ENCODE measurements at places on chromosomes 11 and 22.

DNA sequence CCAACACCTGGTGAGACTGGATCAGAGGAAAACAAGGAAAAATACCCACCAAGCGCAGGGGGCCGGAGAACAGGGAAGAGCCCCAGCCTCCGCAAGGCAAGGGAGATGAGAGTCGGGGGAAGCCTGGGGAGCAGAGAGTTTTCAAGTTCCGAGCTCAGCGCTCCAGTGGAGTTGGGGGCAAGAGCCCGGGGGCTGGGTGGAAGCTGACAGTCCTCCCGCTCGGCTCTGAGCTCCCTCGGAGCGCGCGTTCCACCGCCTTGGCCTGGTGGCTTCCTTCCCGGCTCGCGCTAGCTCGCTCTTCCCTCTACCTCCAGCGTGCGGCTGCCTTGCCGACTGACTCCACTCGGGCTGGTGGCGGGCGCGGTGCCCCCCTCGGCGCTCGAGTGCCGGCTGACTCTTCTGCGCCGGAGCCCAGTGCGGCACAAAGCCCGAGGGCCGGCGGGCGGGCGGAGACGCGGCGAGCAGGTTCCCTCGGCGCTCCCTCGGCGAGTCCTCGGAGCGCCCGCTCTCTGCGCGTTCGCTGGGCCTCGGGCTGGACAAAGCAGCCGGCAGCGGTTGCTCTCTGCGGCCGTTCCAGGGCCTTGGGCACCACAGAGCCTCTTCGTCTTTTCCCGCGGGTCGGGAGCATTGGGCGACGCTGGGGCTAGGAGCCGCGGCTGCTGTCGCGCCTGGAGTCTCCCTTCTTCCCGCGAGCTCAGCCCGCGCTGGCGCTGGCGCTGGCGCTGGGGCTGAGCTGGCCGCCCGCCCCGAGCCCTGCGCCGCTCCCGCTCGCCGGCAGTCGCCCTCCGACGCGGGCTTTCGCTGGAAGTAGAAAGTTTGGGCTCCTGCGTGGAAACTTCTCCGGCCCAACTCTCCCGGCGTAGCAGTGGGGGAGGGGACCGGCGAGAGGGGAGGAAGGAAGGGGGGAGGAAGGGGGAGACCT is 1.0 kb downstream of the PAX6 start:
- no peak for DNase-seq

GRCh38 chr11:112211536-112211935 is 14.7 kb upstream of the PTS start:
- DNase-seq = peak; percentile 15

DNA sequence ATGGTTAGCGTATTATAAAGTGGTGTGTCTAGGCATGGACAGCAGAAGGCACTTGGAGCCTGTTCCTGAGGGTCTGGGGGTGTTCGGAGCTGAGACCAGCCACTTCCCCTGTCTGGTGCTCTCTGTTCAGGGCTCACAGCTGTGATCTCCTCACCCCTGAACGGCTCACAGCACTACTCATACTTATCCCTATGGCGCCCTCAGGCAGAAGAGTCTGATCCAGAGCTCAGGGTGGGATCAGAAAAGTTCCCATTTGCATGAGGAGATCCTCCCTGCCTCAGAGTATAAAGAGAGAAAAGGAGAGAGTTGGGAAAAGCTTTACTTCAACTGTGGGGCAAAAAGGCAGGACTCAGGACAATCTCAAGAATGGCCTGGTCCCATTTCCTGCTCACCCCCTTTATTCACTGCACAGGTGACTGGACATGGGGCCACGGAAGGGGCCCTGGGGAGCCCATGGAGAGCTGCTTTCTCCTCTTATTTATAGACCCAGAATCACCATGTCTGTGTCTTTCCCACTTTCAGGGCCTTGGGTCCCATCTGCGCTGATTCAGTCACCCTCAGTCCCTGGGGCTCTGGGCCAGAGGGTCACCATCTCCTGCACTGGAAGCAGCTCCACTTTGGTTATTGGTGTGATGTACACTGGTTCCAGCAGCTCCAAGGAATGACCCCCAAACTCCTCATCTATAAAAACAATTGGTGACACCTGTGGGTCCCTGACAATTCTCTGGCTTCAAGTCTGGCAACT is 97.0 kb upstream of the TOP3B start:
- DNase-seq = no peak

GRCh38 chr11:1116666-1117390 is 40.9 kb upstream of the MUC5AC start:
- DNase-seq = no peak

DNA sequence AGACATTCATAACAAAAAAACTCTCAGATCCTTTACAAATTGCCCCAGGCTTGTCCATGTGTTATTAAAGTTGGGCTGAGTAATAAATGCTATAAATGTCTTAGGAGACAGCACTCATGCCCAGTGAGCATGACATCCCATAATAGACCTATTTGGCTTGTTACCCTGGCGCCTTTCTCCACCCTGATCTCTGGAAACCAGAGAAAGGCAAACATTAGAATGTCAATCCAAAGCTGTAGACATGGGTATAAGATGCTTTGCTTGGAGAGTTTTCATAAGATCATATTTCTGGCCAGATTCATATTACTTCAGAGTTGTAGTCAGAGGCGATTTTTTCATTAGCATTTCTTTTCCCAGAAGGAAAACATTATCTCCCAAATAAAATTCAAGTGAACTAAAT is 161.3 kb upstream of the UBASH3B start:
- DNase-seq = no peak

DNA sequence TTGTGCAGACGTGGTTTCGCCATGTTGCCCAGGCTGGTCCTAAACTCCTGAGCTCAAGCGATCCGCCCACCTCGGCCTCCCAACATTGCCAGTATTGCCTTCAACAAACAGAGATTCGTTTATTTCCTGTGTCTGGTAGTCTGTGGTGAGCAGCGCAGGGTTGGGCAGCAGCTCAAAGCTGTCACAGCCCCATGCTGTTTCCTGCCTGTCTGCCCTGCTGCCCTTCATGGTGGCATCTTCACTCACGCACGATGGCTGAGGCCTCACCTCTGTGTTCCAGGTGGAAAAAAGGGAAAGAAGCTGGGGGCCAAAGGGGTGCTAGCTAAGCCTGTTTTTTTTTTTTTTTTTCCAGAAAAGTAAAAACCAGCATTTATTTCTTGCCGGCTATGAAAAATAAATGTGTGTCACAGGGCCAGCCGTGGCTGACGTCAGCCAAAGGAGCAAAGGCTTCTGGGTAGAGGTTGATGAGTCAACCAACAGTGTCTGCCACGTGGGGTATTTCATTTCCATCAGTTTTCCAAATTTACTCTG is 28.8 kb downstream of the TBC1D22A start:
- DNase-seq = peak; percentile 78

GRCh38 chr11:36490026-36490806 is 19.9 kb downstream of the TRAF6 start:
- no peak for DNase-seq

DNA sequence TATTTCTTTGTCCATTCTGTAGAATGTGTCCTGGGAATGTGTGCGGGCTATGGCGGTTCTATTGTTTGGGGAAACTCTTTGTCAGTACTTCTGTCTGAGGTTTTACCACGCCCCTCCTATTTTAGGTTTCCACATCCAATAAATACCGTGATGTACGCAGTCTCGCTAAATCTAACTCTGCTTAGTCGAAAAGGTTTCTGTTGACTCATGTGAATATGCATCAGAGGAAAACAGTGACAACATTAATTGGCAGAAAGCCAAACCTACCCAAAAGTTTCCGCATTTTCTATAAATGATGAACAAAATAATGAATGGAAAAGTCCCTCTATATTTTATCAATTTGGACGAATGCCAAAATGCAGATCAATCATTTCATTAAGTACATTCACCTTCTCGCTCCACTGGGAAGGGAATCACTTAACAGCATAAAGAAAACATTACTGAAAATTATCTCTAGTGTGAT is 143.4 kb downstream of the MAML2 start:
- peak; percentile 50 for DNase-seq

GRCh38 chr11:61919705-61920631 is 2.6 kb upstream of the RAB3IL1 start:
- DNase-seq = no peak

GRCh38 chr11:119382101-119382500 is 611 bp upstream of the USP2 start:
- no peak for DNase-seq

GRCh38 chr11:19162951-19163505 is 38.8 kb downstream of the CSRP3 start:
- DNase-seq = no peak

DNA sequence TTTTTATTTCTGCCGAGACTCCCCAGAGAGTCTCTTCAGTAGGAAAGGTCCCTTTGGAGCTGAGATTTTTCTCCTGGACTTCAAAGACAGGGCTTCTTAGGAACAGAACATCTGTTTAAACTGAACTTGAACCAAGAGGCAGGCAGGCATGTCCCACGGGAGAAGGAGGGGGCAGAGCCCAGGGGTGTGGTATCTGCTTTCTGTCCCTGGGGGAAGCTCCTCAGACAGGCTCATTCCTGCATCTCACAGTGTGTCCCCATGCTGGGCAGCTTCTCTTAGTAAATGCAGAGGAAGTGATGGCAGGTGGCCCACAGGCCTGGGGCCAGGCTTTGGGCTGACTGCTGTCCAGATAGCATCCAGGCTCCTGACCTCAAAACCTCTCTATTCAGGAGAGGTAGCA is 47.3 kb downstream of the TSPAN18 start:
- no peak for DNase-seq

- DNase-seq = no peak
These were observed 12.8 kb downstream of the WT1 start for GRCh38 chr11:32422545-32422944.

DNA sequence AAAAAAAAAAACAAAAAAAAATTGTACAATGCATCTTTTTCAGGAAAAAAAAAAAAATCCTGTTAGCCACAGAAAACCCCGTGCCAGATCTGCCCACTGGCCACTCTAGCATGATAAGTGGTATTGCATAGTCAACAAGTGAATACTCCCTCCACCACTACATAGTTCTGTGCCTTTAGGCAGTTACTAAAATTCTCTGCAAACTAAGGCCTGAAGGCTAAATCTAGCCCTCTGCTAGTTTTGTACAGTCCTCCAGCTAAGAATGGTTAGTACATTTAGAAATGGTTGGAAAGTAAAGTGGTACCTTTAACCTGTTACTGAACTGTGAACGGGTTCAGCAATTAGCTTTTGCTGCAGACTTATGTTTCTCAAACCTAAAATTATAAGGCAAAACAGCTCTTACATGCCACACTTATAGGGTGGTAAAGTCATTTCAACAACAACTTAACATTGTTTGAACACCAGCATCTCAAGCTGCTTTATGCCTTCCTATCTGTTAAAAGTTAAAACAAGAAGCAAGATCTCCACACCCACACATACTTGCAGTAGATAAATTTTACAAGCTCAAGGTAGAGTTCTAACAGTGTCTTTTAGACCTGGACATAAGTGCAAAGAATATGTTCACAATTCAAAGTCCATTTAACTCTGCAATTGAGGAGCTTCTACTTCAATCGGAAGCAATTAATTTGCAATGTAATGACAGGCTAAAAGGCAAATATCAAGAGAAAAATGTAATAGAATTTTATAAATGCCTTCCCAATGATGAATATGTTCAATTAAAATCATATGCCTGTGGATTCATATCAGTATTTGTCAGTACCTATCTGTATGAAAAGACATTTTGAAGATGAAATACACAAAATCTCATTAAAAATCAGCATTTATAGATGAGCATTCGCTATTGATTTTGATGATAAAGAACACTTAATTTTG is 7.3 kb downstream of the C11orf71 start:
- no peak for DNase-seq

GRCh38 chr11:30489076-30489475 is 97.1 kb downstream of the MPPED2 start:
- DNase-seq = no peak

GRCh38 chr11:61869429-61869707 is 22.0 kb downstream of the FADS3 start:
- no peak for DNase-seq

- DNase-seq = no peak
These were observed at the start of gene CASP4 for GRCh38 chr11:104968355-104968855. CASP4 (minus strand) TSS chr11:104968574; CDS start chr11:104968525, 49 bp downstream.

- DNase-seq = peak; percentile 6
These were observed 2.3 kb downstream of the SHANK3 start for GRCh38 chr22:50674606-50675552.

GRCh38 chr11:72141066-72141465 is 5.5 kb downstream of the FOLR3 start:
- DNase-seq = peak; percentile 37

- DNase-seq = no peak
These were observed 45.3 kb downstream of the CHRDL2 start for GRCh38 chr11:74685905-74686304.

GRCh38 chr11:133886029-133886428 is 40.7 kb upstream of the SPATA19 start:
- no peak for DNase-seq

GRCh38 chr11:43268786-43269185 is 43.0 kb upstream of the API5 start:
- DNase-seq = no peak
